ENCODE measurements at places on chromosomes 7 and 10. TPM values are rescaled to one million over a fixed set of nuclear protein-coding genes. Genes with fewer than 3 reads are reported as not detected.

The NPTX2 gene
- total RNA-seq = not detected

The PAX2 gene
- total RNA-seq = 0.17 TPM

The LIPN gene
- total RNA-seq = not detected

The CLDN12 gene
- 26.9 TPM for total RNA-seq

The ZNF425 gene
- total RNA-seq = 1.0 TPM

The HYAL4 gene
- not detected for total RNA-seq

The MRC1 gene
- total RNA-seq = 0.02 TPM

The ANXA8L1 gene
- 87.4 TPM for total RNA-seq

The VAX1 gene
- total RNA-seq = 1.3 TPM

The SLC25A13 gene
- 37.4 TPM for total RNA-seq

The HSPA12A gene
- total RNA-seq = 14.2 TPM

The STEAP4 gene
- 0.01 TPM for total RNA-seq

The ZNF365 gene
- 1.2 TPM for total RNA-seq

The PAX4 gene
- not detected for total RNA-seq

The ST8SIA6 gene
- total RNA-seq = 0.13 TPM

The TRIP6 gene
- total RNA-seq = 47.7 TPM

The AKR1C2 gene
- 3,442 TPM for total RNA-seq

The ICA1 gene
- 0.76 TPM for total RNA-seq

The PILRA gene
- total RNA-seq = 3.4 TPM

The GRID2IP gene
- not detected for total RNA-seq

The SFRP5 gene
- total RNA-seq = 2.4 TPM

The PNLIPRP1 gene
- total RNA-seq = not detected

The CPXM2 gene
- total RNA-seq = not detected

The RPEL1 gene
- not detected for total RNA-seq

The SUV39H2 gene
- 22.1 TPM for total RNA-seq

The EGFR gene
- total RNA-seq = 105 TPM

The TMEM196 gene
- total RNA-seq = not detected

The CTBP2 gene
- total RNA-seq = 102 TPM

The HHEX gene
- 16.6 TPM for total RNA-seq

The TMEM225B gene
- 0.92 TPM for total RNA-seq

The ELFN1 gene
- total RNA-seq = 0.49 TPM

The PON3 gene
- 29.1 TPM for total RNA-seq

The OPN4 gene
- total RNA-seq = not detected

The JCAD gene
- total RNA-seq = 9.6 TPM

The ARHGEF35 gene
- 0.23 TPM for total RNA-seq

The NEUROG3 gene
- not detected for total RNA-seq

The HPSE2 gene
- total RNA-seq = not detected

The NUB1 gene
- 36.4 TPM for total RNA-seq

The PODXL gene
- 75.5 TPM for total RNA-seq

The KAZALD1 gene
- 2.8 TPM for total RNA-seq

The KCNH2 gene
- total RNA-seq = 0.51 TPM

The KEL gene
- not detected for total RNA-seq

The THSD7A gene
- total RNA-seq = 2.8 TPM

The PCGF5 gene
- 35.9 TPM for total RNA-seq

The PITRM1 gene
- total RNA-seq = 82.3 TPM

The FGL2 gene
- not detected for total RNA-seq

The ABCA13 gene
- total RNA-seq = 0.01 TPM

The SLC37A3 gene
- total RNA-seq = 24.7 TPM

The ZC3HAV1L gene
- total RNA-seq = 7.1 TPM

The RGR gene
- not detected for total RNA-seq

Data from A549 treated with DMSO at 1 μM for 4 hours (cell line).